ENCODE measurements at places on chromosomes 11 and 22. TPM values are rescaled to one million over a fixed set of nuclear protein-coding genes. Genes with fewer than 3 reads are reported as not detected.

DNA sequence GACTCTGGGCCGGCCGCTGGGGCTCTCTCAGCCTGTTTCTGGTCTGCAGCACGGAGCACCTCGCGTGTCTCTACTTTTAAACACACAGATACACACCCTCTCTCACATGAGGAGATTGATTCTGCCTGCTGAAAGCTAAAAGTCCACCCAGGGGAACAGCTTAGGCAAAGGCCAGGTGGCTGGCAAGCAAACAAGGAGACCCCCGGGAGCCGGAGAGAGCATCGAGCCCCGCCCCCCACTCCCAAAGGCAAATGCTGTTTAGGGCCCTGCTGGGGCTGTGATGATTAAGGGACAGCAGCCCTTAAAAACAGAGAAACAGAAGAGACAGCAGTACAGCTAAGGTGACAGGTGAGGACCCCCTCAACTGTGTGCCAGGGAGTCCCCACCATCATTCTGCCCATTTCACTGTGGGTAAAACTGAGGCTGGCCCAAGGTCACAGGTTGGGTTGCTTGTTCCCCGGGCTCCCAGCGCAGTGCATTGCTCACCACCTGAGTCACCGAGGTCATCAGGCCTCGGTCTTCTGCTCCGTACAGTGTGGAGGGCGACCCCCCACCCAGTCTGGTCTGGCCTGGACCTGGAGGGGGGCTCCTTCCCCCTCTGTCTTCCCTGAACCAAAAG lies 6.8 kb downstream of the CABP7 start:
- no peak overlapping the region for H3K27ac ChIP-seq
- H3K27me3 ChIP-seq: no peaks in the 10 kb centered on the region
- DNase-seq: no peak
- H3K36me3 ChIP-seq: peaks cover 4% of the 10 kb centered on the region
- H3K4me3 ChIP-seq: no peak overlapping the region

GRCh38 chr11:1827931-1828330 lies 6.9 kb upstream of the SYT8 start:
- no peaks in the 10 kb centered on the region for H3K36me3 ChIP-seq
- no peak for DNase-seq
- peak overlapping the region; percentile 95 for H3K27ac ChIP-seq
- H3K4me1 ChIP-seq: peaks cover 50% of the 10 kb centered on the region
- no peaks in the 10 kb centered on the region for H3K27me3 ChIP-seq
- H3K4me3 ChIP-seq: no peak overlapping the region

GRCh38 chr11:6505577-6506240 lies 8.6 kb downstream of the DNHD1 start:
- no peak for DNase-seq
- no peaks in the 10 kb centered on the region for H3K27me3 ChIP-seq
- no peaks in the 10 kb centered on the region for H3K4me1 ChIP-seq
- H3K4me3 ChIP-seq: no peak overlapping the region
- no peak overlapping the region for H3K27ac ChIP-seq

DNA sequence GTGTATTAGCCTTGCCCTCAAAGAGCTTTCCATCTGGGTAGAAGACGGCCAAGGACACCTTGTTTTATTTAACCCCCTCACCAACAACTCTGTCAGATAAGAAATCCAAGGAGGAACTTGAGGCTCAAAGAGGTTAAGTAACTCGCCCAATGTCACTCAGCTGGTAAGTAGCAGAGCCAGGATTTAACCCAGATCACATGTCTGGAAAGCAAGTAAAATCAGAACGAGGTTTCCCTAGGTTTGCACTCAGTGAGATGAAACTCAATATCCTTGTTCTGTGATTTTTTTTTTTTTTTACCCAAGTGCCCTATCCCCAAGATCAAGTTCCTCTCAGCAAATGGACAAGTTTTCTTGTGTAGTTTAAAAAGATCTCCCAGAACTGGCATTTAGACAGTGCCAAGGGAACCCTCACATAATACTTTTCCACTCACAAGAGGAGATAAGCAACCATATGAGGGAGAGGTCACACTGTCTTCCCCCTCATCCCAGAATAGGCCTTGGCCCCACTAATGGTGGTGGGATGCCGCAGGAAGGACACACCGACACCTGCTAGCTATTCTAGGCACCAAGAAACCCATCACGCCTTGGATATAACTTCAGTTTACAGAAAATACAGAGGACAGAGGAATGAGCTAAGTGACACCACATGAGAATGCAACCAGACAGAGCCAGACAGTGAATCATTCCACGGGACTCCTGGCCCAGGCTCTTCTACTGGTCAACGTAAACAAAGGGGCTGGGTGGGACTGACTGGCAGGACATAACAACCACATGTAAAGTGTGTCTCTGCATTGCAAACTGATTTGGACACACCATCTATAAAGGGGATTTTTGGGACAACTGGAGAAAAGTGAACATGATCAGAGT lies 8.6 kb upstream of the ARAP1 start:
- H3K27me3 ChIP-seq: no peaks in the 10 kb centered on the region
- no peak overlapping the region for H3K27ac ChIP-seq
- H3K36me3 ChIP-seq: peaks cover 7% of the 10 kb centered on the region
- no peak overlapping the region for H3K4me3 ChIP-seq

DNA sequence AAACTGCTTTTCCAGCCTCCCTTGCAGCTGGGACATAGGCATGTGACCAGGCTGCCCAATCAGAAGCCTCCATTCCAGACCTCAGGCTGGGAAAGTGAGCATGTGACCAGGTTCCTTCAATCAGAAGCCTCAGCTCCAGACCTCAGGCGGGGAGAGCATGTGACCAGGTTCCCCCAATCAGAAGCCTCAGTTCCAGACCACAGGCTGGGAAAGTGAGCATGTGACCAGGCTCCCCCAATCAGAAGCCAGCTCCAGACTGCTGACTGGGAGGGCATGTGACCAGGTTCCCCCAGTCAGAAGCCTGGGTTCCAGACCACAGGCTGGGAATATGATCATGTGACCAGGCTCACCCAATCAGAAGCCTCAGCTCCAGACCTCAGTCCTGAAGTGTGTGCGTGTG lies 11.7 kb upstream of the IL2RB start:
- no peaks in the 10 kb centered on the region for H3K4me1 ChIP-seq
- H3K27ac ChIP-seq: no peak overlapping the region
- no peak overlapping the region for H3K4me3 ChIP-seq

GRCh38 chr11:7050191-7050590 lies 29.9 kb downstream of the NLRP14 start:
- no peak overlapping the region for H3K27ac ChIP-seq
- DNase-seq: no peak
- no peaks in the 10 kb centered on the region for H3K4me1 ChIP-seq
- H3K36me3 ChIP-seq: no peaks in the 10 kb centered on the region

GRCh38 chr11:128924104-128924503 lies 18.6 kb downstream of the TP53AIP1 start:
- no peaks in the 10 kb centered on the region for H3K27me3 ChIP-seq
- H3K36me3 ChIP-seq: no peaks in the 10 kb centered on the region
- H3K4me3 ChIP-seq: no peak overlapping the region
- no peaks in the 10 kb centered on the region for H3K4me1 ChIP-seq
- DNase-seq: no peak

DNA sequence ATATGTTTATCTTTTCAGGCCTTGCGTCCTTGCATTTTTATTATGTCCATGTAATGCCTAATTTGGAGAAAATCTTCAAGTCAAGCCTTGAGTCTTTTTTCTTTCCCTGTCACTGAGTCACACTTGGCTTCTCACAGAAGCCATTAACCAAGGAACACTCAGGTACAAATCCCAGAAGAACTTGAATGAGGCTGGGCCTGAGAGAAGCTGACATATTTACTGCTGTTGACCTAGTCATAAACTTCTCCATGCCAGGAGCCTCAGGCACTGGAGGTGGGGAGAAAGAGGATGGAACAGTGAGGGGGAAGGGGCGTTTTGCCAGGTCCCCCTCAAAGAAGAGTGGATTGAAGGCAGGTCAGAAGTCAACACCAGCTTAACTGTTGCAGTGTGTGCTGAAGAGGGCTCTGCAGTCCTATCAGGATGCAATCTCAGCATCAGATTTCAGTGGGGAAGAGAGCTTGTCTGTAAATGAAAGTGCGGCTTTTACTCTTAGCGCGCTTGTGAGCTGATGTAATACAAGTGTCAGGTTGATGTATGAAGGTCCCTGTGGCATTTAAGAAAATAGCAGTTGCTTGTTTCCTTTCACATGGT lies 526.0 kb downstream of the ETS1 start:
- DNase-seq: no peak
- no peaks in the 10 kb centered on the region for H3K36me3 ChIP-seq
- peaks cover 50% of the 10 kb centered on the region for H3K4me1 ChIP-seq
- H3K4me3 ChIP-seq: peak overlapping the region; percentile 35
- no peaks in the 10 kb centered on the region for H3K27me3 ChIP-seq
- peak overlapping the region; percentile 88 for H3K27ac ChIP-seq

DNA sequence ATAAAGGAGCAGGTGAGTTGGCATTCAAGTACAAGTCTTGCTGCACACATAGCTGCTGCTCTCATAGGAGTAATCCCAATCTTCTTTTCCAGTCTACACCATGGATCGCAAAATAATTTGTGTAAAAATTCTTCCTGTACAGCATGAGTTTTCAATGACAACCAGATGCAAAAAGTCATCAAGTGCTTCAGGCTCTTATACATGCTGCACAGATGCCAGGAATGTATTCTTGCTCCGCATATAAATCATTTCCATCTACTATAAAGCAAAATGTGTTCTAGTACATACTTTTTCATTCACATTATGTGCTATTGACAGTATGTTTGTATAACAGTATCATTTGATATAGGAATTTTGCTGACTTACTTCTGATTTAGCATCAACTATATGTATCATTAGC lies 35.4 kb downstream of the NXPE2 start:
- no peak for DNase-seq
- no peak overlapping the region for H3K4me3 ChIP-seq
- no peak overlapping the region for H3K27ac ChIP-seq
- H3K36me3 ChIP-seq: no peaks in the 10 kb centered on the region
- no peaks in the 10 kb centered on the region for H3K4me1 ChIP-seq
- H3K27me3 ChIP-seq: no peaks in the 10 kb centered on the region

DNA sequence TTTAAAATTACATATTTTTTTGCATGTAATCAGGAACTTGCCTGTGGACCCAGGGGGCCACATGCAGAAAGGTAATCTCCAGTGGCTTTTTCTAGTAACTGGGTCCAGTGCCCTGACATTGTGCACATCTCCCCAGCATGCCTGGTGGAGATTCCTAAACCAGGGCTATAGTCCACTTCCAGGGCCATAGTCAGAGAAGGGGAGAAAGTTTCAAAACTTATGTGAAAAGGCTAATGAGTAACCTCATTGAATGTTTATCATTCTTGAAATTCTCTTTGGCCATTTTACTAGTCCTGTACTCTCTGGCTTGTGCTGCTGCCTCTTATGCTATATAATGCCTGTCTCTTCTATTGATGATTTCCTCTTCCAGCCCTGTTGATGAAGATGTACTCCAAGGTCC lies 47.8 kb downstream of the BARX2 start:
- no peaks in the 10 kb centered on the region for H3K36me3 ChIP-seq
- no peaks in the 10 kb centered on the region for H3K27me3 ChIP-seq
- DNase-seq: no peak
- no peak overlapping the region for H3K27ac ChIP-seq
- no peak overlapping the region for H3K4me3 ChIP-seq

- peaks cover 6% of the 10 kb centered on the region for H3K4me1 ChIP-seq
- no peak for DNase-seq
- H3K27ac ChIP-seq: no peak overlapping the region
Measured at GRCh38 chr11:74025467-74026166, 16.7 kb upstream of the UCP3 start.

GRCh38 chr22:48883211-48883960 lies 944.3 kb downstream of the BRD1 start:
- no peaks in the 10 kb centered on the region for H3K27me3 ChIP-seq
- no peak overlapping the region for H3K27ac ChIP-seq
- DNase-seq: no peak

DNA sequence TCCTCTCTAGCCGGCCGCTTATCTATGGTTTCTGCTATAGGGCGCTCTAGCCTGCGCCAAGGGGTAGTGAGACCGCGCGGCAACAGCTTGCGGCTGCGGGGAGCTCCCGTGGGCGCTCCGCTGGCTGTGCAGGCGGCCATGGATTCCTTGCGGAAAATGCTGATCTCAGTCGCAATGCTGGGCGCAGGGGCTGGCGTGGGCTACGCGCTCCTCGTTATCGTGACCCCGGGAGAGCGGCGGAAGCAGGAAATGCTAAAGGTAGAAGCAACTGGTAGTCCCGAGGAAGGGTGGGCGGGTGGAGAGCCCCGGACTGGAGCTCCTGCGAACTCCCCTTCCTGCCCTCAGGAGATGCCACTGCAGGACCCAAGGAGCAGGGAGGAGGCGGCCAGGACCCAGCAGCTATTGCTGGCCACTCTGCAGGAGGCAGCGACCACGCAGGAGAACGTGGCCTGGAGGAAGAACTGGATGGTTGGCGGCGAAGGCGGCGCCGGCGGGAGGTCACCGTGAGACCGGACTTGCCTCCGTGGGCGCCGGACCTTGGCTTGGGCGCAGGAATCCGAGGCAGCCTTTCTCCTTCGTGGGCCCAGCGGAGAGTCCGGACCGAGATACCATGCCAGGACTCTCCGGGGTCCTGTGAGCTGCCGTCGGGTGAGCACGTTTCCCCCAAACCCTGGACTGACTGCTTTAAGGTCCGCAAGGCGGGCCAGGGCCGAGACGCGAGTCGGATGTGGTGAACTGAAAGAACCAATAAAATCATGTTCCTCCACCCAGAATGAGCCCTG lies at the start of the genes LBHD1 and UQCC3:
Gene LBHD1, minus strand, starts transcription at position 660 of the 782 bp plus-strand sequence. CDS start 2,236 bp downstream, outside the sequence.
Gene UQCC3, plus strand, starts transcription at position 66 of the 782 bp plus-strand sequence. Its CDS starts 73 bp downstream, at position 139.
- DNase-seq: no peak
- H3K4me3 ChIP-seq: peak within 1 kb of the TSS; percentile 87
- H3K27me3 ChIP-seq: no peaks in the 10 kb centered on the region

GRCh38 chr11:28965819-28966218 lies 857.6 kb downstream of the METTL15 start:
- no peak overlapping the region for H3K4me3 ChIP-seq
- no peaks in the 10 kb centered on the region for H3K4me1 ChIP-seq
- H3K27ac ChIP-seq: no peak overlapping the region
- no peaks in the 10 kb centered on the region for H3K27me3 ChIP-seq

GRCh38 chr22:19615867-19616581 lies 91.8 kb upstream of the CLDN5 start:
- H3K4me3 ChIP-seq: no peak overlapping the region
- no peaks in the 10 kb centered on the region for H3K27me3 ChIP-seq
- no peak for DNase-seq
- H3K36me3 ChIP-seq: no peaks in the 10 kb centered on the region
- H3K27ac ChIP-seq: no peak overlapping the region

DNA sequence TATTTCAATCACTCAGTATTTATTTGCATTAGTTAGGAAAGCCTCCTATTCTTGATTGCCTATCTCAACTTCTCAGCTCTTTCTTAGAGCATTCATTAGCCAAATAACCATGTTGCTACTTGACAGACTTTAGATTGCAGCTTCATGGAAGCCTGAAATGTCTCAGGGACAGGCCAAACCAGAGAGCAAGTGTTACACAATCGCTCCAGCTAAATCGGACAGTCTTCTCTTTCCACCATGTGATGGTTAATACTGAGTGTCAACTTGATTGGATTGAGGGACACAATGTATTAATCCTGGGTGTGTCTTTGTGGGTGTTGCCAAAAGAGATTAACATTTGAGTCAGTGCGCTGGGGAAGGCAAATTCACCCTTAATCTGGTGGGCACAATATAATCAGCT lies 106.5 kb upstream of the DRD2 start:
- H3K36me3 ChIP-seq: no peaks in the 10 kb centered on the region
- peaks cover 11% of the 10 kb centered on the region for H3K4me1 ChIP-seq
- no peak overlapping the region for H3K27ac ChIP-seq
- no peak for DNase-seq
- H3K4me3 ChIP-seq: no peak overlapping the region

The CSTPP1 gene
- 27.6 TPM for total RNA-seq

The KRTAP5-1 gene
- total RNA-seq: not detected

The MYOD1 gene
- total RNA-seq: not detected

The EFCAB6 gene
- total RNA-seq: 2.2 TPM

The PTPRCAP gene
- total RNA-seq: 4.0 TPM

The PHLDB1 gene
- 206 TPM for total RNA-seq

The GNAZ gene
- 3.9 TPM for total RNA-seq

The GLYATL1 gene
- total RNA-seq: not detected
